RWPE2 (cell line): ENCODE measurements at places on chromosomes 3 and 15.
A peak's percentile ranks its signal among the peaks of the same experiment; 100 is the strongest.

- H3K36me3 ChIP-seq: no peaks in the 10 kb centered on the region
- H3K27me3 ChIP-seq: no peaks in the 10 kb centered on the region
- no peak for DNase-seq
- H3K4me3 ChIP-seq: peak overlapping the region; percentile 44
These were observed 89.5 kb downstream of the EOMES start for GRCh38 chr3:27632431-27633223.

GRCh38 chr3:89635137-89635536 is 527.7 kb downstream of the EPHA3 start:
- H3K4me3 ChIP-seq: no peak overlapping the region
- H3K27ac ChIP-seq: no peak overlapping the region
- H3K4me1 ChIP-seq: peaks cover 3% of the 10 kb centered on the region
- H3K27me3 ChIP-seq: no peaks in the 10 kb centered on the region
- H3K36me3 ChIP-seq: no peaks in the 10 kb centered on the region

DNA sequence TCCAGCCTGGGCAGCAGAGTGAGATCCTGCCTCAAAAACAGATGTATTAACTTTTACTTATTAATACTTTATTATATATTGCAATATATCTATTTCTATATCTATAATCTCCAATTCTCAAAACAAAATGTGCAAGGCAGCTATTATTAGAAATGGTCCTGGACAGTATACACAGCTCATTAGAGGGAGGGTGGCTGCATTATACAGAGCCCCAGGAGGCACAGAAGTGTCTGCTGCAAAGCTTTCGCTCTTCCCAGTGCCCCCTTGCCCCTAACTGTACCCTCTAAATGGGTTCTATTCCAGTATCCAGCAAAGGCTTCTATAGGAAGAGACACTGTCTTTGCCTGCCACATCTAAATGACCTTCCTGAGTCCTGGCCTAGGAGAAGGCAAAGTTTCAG is 24.5 kb downstream of the ARL14 start:
- H3K27me3 ChIP-seq: no peaks in the 10 kb centered on the region
- no peak overlapping the region for H3K4me3 ChIP-seq
- no peaks in the 10 kb centered on the region for H3K36me3 ChIP-seq
- no peak for DNase-seq
- H3K27ac ChIP-seq: no peak overlapping the region
- peaks cover 9% of the 10 kb centered on the region for H3K4me1 ChIP-seq

DNA sequence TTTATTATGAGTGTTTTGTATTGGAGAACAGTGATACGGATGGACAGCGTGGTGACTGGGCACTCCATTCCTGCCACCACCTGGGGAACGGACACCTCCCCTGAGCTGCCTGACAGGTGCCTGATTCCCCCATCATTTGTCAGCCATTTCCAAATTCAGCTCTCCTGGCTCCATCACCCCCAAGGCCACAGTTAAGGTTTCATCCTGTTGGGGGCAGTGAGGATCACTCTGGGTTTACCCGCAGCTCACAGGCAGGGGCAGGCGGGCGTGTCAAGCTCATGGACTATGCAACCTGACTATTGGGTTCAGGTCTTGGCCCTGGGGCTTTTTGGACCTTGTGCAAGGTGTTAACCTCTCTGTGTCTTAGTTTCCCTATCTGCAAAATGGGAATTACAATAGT is 76.3 kb downstream of the RAB11A start:
- no peaks in the 10 kb centered on the region for H3K27me3 ChIP-seq
- no peak overlapping the region for H3K4me3 ChIP-seq
- H3K36me3 ChIP-seq: no peaks in the 10 kb centered on the region
- peaks cover 6% of the 10 kb centered on the region for H3K4me1 ChIP-seq
- no peak for DNase-seq
- no peak overlapping the region for H3K27ac ChIP-seq

GRCh38 chr15:37102305-37103162 is 2.2 kb upstream of the MEIS2 start:
- DNase-seq: no peak
- no peaks in the 10 kb centered on the region for H3K36me3 ChIP-seq
- H3K4me3 ChIP-seq: no peak overlapping the region
- peaks cover 95% of the 10 kb centered on the region for H3K27me3 ChIP-seq
- peaks cover 3% of the 10 kb centered on the region for H3K4me1 ChIP-seq

- H3K36me3 ChIP-seq: no peaks in the 10 kb centered on the region
- H3K4me1 ChIP-seq: no peaks in the 10 kb centered on the region
- H3K4me3 ChIP-seq: no peak overlapping the region
- no peaks in the 10 kb centered on the region for H3K27me3 ChIP-seq
These were observed 1034.6 kb downstream of the DIPK2A start for GRCh38 chr3:145006271-145006670.

- peaks cover 18% of the 10 kb centered on the region for H3K27me3 ChIP-seq
- H3K4me3 ChIP-seq: no peak overlapping the region
- no peak overlapping the region for H3K27ac ChIP-seq
- DNase-seq: no peak
These were observed 2.2 kb downstream of the LTF start for GRCh38 chr3:46462511-46462910.

GRCh38 chr3:57896031-57896430 is 112.2 kb upstream of the FLNB start:
- no peaks in the 10 kb centered on the region for H3K27me3 ChIP-seq
- no peak overlapping the region for H3K27ac ChIP-seq
- DNase-seq: no peak
- no peak overlapping the region for H3K4me3 ChIP-seq
- no peaks in the 10 kb centered on the region for H3K4me1 ChIP-seq
- H3K36me3 ChIP-seq: peaks cover 43% of the 10 kb centered on the region

GRCh38 chr15:100111125-100112060 is 230.4 kb downstream of the ADAMTS17 start:
- no peak overlapping the region for H3K4me3 ChIP-seq
- no peaks in the 10 kb centered on the region for H3K27me3 ChIP-seq
- H3K27ac ChIP-seq: peak overlapping the region; percentile 67
- peak; percentile 84 for DNase-seq
- peaks cover 16% of the 10 kb centered on the region for H3K4me1 ChIP-seq
- no peaks in the 10 kb centered on the region for H3K36me3 ChIP-seq

GRCh38 chr3:187360596-187360995 is 7.6 kb upstream of the RTP4 start:
- H3K4me1 ChIP-seq: no peaks in the 10 kb centered on the region
- no peak for DNase-seq
- H3K27me3 ChIP-seq: no peaks in the 10 kb centered on the region
- no peak overlapping the region for H3K27ac ChIP-seq
- H3K36me3 ChIP-seq: no peaks in the 10 kb centered on the region
- H3K4me3 ChIP-seq: no peak overlapping the region

DNA sequence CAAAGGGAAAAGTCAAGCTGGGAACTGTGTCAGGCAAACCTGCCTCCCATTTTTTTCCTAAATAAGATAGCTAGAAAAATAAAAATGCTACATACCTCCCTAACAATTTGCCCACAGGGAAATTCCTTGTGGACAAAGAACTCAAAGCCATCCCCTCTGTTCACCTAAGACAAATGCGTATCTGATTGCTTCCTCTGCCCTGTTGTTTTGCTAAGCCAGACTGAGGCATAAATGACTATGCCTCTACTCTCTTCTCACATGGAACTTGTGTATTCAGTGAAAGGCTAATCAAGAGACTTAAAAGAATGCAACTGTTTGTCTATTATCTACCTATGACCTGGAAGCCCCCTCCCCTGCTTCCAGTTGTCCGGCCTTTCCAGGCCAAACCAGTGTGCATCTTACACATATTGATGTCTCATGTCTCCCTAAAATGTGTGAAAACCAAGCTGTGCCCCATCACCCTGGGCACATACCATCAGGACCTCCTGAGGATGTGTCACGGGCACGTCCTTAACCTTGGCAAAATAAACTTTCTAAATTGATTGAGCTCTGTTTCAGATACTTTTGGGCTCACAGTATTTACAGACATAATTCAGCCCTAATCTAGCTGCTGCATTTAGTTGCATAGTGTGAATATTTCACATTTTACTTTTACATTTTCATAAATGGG is 15.8 kb downstream of the CHD2 start:
- peak overlapping the region; percentile 86 for H3K27ac ChIP-seq
- peaks cover 83% of the 10 kb centered on the region for H3K4me1 ChIP-seq
- H3K4me3 ChIP-seq: no peak overlapping the region
- no peaks in the 10 kb centered on the region for H3K27me3 ChIP-seq

- no peaks in the 10 kb centered on the region for H3K36me3 ChIP-seq
- no peaks in the 10 kb centered on the region for H3K27me3 ChIP-seq
- H3K4me1 ChIP-seq: peaks cover 8% of the 10 kb centered on the region
- no peak overlapping the region for H3K4me3 ChIP-seq
These were observed 69.4 kb downstream of the FHIT start for GRCh38 chr3:61181874-61182273.

GRCh38 chr3:38264779-38265178 is 833 bp upstream of the SLC22A13 start:
- no peak for DNase-seq
- H3K27ac ChIP-seq: no peak overlapping the region
- no peak overlapping the region for H3K4me3 ChIP-seq
- H3K27me3 ChIP-seq: no peaks in the 10 kb centered on the region
- H3K4me1 ChIP-seq: no peaks in the 10 kb centered on the region
- peaks cover 6% of the 10 kb centered on the region; the same call in 1 of the 2 replicates for H3K36me3 ChIP-seq

DNA sequence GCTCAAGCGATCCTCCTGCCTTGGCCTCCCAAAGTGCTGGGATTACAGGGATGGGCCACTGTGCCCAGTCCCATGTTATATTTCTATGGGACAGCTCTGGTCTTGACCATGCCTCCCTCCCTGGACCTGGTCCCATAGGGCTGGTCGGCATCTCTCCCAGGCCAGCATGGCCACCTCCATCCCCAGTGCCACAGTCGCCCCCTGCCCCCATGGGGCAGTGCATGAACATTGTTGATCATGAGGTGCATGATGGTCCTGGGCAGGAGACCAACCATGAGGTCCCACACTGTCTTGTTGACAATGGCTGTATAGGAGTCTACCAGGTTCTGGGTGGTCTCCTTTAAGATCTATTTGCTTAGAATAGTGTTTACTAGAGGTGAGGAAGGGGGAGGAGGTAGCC is 6.5 kb downstream of the RPS17 start:
- peaks cover 16% of the 10 kb centered on the region for H3K4me1 ChIP-seq
- no peaks in the 10 kb centered on the region for H3K27me3 ChIP-seq
- peaks cover 54% of the 10 kb centered on the region for H3K36me3 ChIP-seq
- peak; percentile 63 for DNase-seq

DNA sequence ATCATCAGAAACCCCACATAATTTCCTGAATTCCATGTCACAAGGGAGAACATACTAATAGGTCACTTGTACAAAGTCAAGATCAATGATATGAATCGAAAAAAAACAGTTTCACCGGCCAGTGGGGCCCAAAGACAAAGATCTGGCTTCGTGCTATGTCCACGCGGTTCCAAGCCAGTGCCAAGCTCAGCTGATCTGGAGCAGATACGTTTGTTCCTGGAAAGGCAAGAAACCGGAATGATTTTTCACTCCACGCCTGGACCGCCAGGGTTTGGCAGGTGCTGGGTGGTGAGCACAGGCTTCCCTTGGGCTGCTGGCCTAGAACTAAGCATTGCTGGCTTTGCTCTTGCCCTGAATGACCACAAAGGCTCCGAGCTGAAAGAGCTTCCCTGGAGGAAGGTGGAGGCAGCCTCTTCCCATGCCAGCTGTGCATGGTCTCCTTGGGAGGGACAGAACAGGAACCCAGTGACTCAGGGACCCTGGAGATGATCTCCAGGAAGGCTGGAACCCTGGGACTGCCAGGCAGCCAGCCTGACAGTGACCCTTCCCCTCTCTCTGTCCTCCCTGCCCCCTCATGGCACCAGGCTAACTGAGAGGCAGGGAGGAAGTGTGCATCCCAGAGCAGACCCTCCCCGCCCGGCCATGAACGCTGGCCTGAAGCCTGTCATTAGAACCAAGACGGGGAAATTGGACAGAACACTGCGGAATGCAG is 40.9 kb downstream of the TRPM1 start:
- H3K27ac ChIP-seq: no peak overlapping the region
- no peaks in the 10 kb centered on the region for H3K27me3 ChIP-seq
- H3K36me3 ChIP-seq: no peaks in the 10 kb centered on the region

DNA sequence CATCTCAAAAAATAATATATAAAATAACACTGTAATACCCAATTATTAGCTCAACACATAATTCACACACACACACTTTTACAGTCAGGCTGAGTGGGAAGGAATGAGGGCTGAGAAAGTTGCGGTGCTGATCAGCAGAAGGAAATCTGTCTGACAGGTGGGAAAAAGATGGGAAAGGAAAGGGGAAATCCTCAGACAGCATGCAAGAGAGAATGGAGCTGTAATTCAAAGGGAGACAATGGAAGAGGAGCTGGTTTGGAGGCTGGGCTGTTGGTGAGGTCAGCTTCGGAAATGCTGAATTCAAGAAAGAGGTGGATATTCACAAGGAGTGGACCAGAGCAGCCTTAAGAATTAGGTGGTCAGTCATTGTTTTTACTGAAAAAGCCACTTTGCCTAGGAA is 121.6 kb upstream of the LMOD3 start:
- H3K27me3 ChIP-seq: no peaks in the 10 kb centered on the region
- peaks cover 15% of the 10 kb centered on the region for H3K36me3 ChIP-seq
- DNase-seq: no peak
- H3K4me3 ChIP-seq: no peak overlapping the region
- no peak overlapping the region for H3K27ac ChIP-seq

DNA sequence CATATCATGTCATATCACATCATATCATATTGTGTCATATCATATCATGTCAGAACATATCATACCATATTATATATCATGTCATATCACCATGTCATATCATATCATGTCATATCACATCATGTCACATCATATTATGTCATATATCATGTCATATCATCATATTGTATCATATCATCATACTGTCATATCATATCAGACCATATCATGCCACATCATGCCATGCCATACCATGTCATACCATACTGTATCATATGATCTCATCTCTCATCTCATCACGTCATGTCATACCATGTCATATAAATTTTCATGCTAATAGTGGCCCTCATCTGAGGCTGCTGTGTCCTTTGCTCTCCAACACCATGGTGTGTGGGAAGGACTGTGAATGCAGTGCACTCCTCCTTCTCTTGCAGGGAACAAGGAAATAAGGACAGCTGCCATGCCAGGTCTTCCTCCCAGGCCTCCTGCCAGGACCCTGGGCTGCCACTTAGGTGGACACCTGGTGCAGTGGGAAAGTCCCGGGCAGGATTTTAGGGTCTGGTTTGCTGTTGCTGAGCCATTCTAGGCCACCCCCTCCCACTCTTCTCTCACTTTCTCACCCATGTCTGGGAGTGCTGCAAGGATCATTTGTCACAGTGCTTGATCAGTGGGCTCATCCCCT is 72.4 kb upstream of the TRPM1 start:
- H3K27ac ChIP-seq: no peak overlapping the region
- no peak overlapping the region for H3K4me3 ChIP-seq
- no peaks in the 10 kb centered on the region for H3K27me3 ChIP-seq
- no peak for DNase-seq
- no peaks in the 10 kb centered on the region for H3K36me3 ChIP-seq

- no peak for DNase-seq
- H3K4me1 ChIP-seq: peaks cover 9% of the 10 kb centered on the region
- H3K27me3 ChIP-seq: no peaks in the 10 kb centered on the region
- H3K36me3 ChIP-seq: no peaks in the 10 kb centered on the region
These were observed 303.5 kb upstream of the GADL1 start for GRCh38 chr3:31197941-31198340.

- DNase-seq: no peak
- no peaks in the 10 kb centered on the region for H3K36me3 ChIP-seq
- no peak overlapping the region for H3K4me3 ChIP-seq
- H3K27me3 ChIP-seq: no peaks in the 10 kb centered on the region
- no peaks in the 10 kb centered on the region for H3K4me1 ChIP-seq
These were observed 27.1 kb upstream of the ARHGEF26 start for GRCh38 chr3:154094051-154094450.

- H3K4me1 ChIP-seq: no peaks in the 10 kb centered on the region
- no peaks in the 10 kb centered on the region for H3K27me3 ChIP-seq
- peaks cover 51% of the 10 kb centered on the region for H3K36me3 ChIP-seq
- H3K4me3 ChIP-seq: no peak overlapping the region
These were observed 92.0 kb downstream of the ATG7 start for GRCh38 chr3:11364181-11364580.
